Activated effector memory CD4-positive, alpha-beta T cell treated with Interleukin-2 at 50 U/mL for 16 hours (primary cell): ENCODE measurements at places on chromosomes 2 and 18.

GRCh38 chr2:129277585-129277981 is 701.9 kb upstream of the RAB6C start:
- no peak for DNase-seq

GRCh38 chr2:84458551-84459017 is 496 bp downstream of the SUCLG1 start:
- no peak for DNase-seq

- DNase-seq: no peak
Measured at GRCh38 chr2:191705084-191705483, 27.1 kb downstream of the NABP1 start.

GRCh38 chr2:230866756-230867523 is 2.2 kb downstream of the ITM2C start:
- DNase-seq: peak; percentile 52

GRCh38 chr2:231667496-231667895 is 40.8 kb upstream of the PTMA start:
- no peak for DNase-seq

- DNase-seq: no peak
Measured at GRCh38 chr18:59884351-59884750, 15.4 kb upstream of the PMAIP1 start.

- no peak for DNase-seq
Measured at GRCh38 chr2:157440404-157441071, 3.4 kb downstream of the CYTIP start.

DNA sequence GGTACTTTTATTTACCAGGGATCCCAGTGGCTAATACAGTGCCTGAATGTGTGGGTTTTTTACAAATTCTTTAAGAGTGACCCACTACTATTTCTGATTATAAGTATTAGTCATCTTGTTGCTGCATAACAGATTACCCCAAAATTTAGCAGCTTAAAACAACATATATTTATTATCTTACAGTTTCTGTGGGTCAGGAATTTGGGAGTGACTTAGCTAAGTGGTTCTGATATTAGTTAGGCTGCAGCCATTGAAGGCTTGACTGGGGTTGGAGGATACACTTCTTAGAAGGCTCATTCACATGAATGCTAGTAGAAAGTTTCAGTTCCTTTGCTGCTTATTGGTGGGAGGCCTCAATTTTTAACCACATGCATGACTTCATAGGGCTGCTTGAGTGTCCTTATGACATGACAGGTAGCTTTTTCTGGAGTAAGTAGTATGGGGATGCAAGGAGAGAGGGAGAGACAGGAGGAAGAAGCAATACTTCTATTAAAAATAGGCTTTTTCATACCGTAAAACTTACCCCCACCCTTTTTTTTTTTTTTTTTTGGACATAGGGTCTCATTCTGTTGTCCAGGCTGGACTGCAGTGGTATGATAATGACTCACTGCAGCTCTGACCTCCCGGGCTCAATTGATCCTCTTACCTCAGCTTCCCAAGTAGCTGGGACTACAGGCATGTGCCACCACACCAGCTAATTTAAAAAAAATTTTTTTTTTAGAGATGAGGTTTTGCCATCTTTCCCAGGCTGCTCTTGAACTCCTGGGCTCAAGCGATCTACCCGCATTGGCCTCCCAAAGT is 13.3 kb upstream of the POLE4 start:
- DNase-seq: no peak

GRCh38 chr2:126658905-126659561 is 3.1 kb downstream of the GYPC start:
- peak; percentile 35 for DNase-seq

DNA sequence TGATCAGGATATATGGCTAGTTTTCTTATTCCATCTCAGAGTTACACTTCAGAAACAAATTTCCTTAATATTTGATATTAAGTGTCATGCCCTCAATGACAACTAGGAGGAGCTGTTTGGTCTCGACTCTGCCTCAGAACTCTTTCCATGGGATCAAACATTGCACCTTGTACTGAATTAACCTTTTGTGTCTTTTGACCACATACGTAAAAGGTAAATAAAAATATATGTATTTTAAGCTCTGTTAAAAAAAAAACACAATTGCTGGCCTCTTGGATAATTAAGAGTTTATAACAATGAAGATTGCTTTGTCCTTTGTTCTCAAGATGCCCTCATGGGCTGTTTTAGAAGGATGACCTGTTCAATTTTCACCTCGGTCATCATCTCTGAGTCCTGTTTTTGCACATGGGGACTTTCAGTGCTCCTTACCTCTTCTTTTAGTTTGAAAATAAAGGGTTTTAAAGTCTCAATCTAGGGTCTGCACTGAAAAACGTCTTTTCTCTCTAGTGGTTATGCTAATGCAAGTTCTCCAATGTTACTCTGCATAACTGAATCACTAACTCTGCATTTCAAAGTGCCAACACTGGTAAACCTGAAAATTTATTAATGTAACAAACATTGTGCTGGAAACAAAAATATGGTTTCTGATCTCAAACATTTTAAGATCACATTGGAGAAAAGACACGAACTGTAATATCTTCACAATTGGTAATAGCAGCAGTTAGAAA is 18.8 kb upstream of the FN1 start:
- DNase-seq: no peak

DNA sequence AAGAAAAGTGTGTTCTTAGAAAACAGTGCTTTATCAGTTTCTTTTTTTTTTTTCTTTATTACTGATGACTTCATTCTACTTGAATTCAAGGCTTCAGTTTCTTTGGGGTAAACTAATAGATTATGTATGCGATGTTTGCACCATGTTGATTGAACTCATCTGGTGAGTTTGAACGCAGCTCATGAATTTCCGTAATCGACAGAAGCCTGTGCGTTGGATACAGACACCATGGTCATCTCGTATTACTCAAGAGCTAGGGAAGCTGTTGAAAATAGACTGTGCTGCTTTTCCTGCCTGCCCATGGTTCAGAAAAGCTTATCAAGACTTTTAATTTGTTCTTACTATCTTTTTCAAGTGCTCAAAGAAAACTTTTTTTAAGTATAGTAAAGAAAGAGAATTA is 185.5 kb upstream of the NRP2 start:
- no peak for DNase-seq

DNA sequence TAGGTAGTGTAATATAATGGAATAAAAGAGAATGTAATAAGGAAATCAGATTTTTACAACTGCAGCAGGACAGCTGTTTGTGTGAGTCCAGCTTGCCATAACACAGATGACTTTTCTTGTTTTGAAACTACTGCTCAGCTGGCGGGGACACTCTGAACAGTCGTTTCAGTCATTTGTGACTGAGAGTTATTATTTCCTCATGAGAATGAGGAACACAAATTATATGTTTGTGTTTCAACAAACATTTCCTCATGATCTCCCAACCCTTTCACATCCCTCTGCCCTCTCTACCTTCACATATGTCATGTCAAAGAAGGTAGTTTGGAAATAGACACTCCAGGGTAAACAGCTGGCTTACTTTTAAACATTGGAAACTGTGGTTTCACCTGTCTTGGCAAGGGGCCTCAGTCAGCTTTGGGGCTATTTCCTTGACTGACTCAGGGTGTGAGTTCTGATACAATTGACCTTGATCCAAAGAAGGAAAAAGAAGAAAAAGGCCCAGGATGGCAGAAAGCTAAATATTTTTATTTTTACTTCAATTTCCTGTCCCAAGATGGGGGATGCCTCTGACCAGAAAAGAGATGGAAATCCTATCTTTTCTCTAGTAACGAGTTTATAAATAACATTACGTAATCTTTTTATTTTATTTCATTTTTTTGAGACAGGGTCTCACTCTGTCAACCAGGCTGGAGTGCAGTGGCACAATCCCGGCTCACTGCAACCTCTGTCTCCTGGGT is 593 bp downstream of the SP140L start:
- no peak for DNase-seq

- DNase-seq: no peak
Measured at GRCh38 chr2:17303054-17303453, 215.2 kb downstream of the RAD51AP2 start.

- no peak for DNase-seq
Measured at GRCh38 chr2:191917967-191918651, 71.2 kb upstream of the CAVIN2 start.

DNA sequence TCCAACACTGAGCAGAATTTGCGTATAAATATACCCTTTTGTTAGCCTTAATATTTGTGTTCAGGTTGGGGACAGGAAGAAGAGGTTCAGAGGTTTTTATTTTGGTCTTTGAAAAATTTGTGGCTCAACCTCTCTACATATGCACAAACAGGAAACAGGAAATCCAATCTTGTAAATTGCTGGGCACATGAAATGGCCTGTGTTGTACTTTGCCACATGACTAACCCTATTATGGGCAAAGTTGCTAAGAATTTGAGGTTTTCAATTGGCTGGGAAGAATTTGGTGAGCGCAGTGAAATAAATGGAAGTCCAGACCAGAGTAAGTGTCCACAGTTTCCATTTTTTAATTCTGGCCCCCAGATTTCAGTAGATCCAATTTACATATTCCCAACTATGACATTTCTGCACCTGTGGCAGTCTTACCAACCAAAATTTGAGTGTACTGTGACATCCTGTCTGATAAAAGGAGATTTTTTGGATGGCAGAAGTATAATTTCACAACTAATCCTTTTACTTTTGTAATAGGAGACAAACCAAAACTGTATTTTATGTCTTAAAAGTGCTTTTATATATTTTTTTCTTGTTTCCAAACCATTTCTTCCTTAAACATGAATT is 63.6 kb downstream of the COX7A2L start:
- DNase-seq: no peak

DNA sequence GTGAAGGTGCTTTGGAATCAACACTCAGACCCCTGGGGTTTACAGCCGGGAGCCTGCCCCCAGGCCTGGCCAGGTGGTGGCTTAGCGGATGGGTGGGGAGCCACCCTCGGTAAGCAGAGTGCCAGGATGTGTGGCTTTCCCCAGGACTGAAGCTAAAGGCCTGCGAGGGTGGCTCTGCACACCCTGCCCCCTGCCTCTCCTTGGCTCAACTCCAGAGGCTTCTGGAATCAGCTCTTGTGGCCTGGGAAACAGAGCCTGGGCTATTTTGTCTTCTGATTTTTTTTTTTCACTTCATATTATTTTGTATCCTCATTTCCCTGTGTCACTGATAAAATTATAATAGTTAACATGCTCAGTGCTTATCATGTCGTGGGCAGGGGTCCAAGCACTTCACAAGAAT is 79.8 kb downstream of the RHOB start:
- no peak for DNase-seq

- DNase-seq: no peak
Measured at GRCh38 chr2:137969418-137969765, 5.1 kb downstream of the HNMT start.

DNA sequence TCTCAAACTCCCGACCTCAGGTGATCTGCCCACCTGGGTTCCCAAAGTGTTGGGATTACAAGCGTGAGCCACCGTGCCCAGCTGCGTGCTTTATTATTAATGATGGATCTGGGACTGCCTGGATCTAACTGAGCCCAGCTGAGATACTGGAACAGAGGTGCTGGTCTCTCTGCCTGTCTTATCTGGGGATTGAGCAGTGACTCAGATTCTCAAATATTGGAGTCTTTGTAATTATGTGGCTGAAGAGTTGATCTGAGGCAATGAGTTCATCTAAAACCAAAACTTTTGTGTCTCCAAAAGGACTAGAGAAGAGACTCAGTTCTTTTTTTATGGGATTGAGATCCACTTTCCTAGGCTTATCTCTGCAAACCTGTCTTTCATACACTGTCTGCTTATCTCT is 16.3 kb downstream of the PLEKHB2 start:
- DNase-seq: no peak

- no peak for DNase-seq
Measured at GRCh38 chr2:46829231-46829995, 86.2 kb downstream of the MCFD2 start.

DNA sequence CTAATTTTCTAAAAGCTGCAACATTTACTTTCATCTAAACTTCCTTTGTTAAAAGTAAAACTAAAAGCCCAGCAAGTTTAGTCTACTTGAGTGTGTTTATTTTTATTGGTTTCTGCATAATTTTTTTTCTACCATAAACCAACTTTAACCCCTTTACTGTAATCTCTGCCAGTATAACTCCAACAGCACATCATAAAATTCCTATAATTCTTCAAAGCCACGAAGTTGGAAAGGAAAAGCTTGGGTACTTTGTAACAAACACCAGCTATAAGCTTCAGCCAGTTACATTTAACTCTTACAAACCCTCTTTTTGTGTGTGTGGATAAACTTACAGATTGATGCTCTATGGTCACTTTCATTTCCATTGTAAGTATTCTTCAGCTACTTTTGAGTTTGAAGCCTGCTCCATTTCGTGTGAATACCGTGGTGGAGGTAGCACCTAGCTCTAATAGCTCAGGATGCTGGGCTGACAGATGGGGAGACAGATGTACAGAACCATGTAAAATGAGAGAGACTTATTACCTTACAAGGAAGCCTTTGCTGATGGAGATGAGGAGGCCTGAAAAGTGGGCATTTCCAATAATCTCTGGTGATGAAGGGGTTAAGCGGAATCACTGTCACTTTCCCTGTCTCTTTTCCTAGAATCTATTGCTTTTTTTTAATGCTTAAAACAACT is 42.5 kb downstream of the ZEB2 start:
- DNase-seq: no peak

DNA sequence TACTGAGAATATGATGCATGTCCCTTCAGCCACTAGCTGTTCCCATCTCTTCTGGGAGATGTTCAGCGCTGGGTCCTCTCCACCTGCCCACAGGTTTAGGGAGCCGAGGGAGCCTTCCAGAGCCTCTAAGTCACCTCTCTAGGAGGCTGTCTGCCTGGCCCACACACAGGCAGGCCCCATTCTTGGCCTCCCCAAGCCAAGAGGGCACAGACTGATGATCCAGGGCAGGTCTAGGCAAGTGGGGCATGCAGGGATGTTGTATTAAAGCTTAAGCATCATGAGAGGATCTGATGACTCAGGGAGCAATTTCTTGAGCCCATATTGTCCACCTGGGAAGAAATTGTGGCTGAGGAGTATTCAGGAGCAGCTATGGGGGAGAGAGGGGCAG is 19.9 kb downstream of the TMSB10 start:
- DNase-seq: no peak

DNA sequence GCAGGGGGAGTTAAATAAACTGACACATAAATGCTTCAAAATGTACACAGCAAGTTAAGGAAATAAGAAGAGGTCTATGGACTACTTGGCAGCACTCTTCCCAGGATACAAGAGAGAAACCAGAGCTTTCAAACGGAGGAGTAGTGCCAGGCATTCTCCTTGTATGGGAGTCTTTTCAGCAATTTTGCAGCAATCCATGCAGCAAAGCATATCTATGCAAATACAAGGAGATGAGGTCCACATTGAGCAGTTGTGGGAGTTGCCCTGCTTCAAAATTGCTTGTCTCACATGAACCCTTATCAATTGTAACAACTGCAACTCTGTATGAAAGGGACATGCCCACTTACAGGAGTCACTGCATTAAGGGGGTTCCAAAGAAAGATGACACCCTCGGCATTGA is 37.8 kb downstream of the SCN9A start:
- DNase-seq: no peak

- no peak for DNase-seq
Measured at GRCh38 chr2:196233021-196233804, 61.8 kb upstream of the STK17B start.

DNA sequence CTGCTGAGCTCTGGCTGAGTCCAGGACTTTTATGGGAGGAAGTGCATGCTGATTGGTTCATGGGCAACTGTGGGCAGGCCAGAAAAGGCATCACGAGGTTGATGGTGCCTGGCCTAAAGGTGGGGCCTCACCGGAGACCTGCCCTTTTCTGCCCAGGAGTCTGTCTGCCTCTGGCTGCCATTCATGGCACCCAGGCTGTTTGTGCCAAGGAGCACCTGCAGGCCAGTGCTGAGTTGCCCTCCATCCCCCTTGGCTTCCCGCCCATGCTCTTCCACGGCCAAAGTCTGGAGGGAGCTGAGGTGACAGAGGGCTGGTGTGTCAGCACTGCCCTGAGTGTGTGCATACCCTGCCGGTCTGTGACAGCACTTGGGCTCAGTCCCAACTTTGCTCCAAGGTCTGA is 123.2 kb downstream of the PTH2R start:
- DNase-seq: no peak
